Esophagus muscularis mucosa (tissue), 4 donors: ENCODE measurements at places on chromosomes 11 and 22. TPM values are rescaled to one million over a fixed set of nuclear protein-coding genes. Genes with fewer than 3 reads are reported as not detected.

- H3K27ac ChIP-seq, result no peak overlapping the region
- peaks cover 4% of the 10 kb centered on the region for H3K27me3 ChIP-seq
- no peaks in the 10 kb centered on the region for H3K36me3 ChIP-seq
- H3K4me1 ChIP-seq, result peaks cover 15% of the 10 kb centered on the region
These were observed 6.0 kb upstream of the KCNJ4 start for GRCh38 chr22:38461057-38461413.

DNA sequence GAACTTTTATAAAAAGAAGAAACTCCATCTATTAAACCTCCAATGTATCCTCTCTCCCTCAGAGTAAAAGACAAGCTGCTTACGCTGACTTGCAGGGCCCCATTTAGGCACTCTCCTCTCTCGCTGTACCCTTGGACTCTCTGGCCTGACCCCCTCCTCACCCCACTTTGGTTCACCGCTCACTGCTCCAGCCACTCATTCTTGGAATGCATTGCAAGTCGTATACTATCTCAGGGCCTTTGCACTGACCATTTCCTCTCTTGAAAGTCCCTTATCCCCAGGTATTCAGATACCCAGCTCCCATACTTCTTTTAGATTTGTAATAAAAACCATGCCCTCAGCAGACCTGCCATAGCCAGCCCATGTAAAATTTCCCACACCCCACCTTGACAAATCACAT, 139.6 kb downstream of the DBX1 start:
- no peak overlapping the region for H3K4me3 ChIP-seq
- no peaks in the 10 kb centered on the region for H3K27me3 ChIP-seq
- no peak for DNase-seq
- H3K4me1 ChIP-seq, result peaks cover 16% of the 10 kb centered on the region
- H3K36me3 ChIP-seq, result no peaks in the 10 kb centered on the region
- no peak overlapping the region for H3K27ac ChIP-seq

- no peak overlapping the region for H3K27ac ChIP-seq
- DNase-seq, result no peak
- no peak overlapping the region for H3K4me3 ChIP-seq
- H3K27me3 ChIP-seq, result no peaks in the 10 kb centered on the region
- H3K36me3 ChIP-seq, result peaks cover 10% of the 10 kb centered on the region
- no peaks in the 10 kb centered on the region for H3K4me1 ChIP-seq
These were observed 64.0 kb downstream of the CWC15 start for GRCh38 chr11:94909371-94909820.

DNA sequence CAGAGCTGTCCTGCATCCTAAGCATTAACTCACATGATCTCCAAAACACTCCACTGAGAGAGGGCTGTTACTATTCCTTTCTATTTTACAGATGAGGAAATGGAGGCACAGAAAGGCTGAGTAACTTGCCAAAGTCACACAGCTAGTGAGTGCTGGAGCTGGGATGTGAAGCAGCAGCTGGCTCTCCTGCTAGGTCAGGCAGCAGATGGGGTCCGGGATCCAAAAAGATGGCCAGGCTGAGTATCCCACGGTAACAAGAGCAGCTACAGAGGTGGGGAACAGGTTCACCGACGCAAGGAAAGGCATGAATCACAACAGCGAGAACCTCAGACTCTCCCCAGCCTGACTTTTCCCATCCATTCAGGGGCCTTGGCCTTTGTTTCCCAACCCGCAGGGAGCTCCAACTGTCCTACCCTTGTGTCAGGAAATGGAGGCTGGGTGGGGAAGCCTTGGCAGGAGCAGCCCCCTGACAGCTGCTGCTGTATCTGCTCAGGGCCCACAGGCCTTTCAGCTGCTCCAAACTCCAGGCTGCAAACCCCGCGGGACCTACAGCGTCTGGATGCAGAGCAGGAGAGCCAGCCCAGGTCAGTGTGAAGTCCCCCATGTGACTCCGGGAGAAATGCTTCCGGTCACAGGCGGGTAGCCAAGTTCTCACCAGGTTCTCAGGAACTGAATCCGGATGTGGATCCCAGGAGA, 29.5 kb downstream of the DKK3 start:
- peaks cover 90% of the 10 kb centered on the region for H3K4me1 ChIP-seq
- no peak for DNase-seq
- no peaks in the 10 kb centered on the region for H3K27me3 ChIP-seq
- H3K27ac ChIP-seq, result peak overlapping the region; percentile 85

DNA sequence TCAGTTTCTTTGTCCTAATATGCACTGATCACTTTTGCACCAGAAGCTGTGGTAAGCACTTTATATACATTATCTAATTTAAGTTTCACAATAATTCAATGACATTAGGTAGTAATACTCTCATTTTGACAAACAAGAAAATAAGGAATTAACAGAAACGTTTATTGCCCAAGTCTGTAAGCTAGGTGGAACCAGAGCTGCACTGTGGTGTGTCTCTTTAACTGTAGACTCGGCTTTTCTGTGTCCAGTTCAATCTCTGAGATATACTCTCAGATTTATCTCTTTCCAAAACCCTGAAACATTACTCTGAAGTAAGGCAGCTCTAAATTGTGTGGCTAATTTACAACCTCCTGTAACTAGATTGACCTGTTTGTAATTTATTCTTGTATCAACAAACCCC, 101.1 kb downstream of the MUC15 start:
- H3K27me3 ChIP-seq, result no peaks in the 10 kb centered on the region
- H3K27ac ChIP-seq, result no peak overlapping the region
- no peaks in the 10 kb centered on the region for H3K36me3 ChIP-seq
- no peak overlapping the region for H3K4me3 ChIP-seq
- DNase-seq, result no peak

DNA sequence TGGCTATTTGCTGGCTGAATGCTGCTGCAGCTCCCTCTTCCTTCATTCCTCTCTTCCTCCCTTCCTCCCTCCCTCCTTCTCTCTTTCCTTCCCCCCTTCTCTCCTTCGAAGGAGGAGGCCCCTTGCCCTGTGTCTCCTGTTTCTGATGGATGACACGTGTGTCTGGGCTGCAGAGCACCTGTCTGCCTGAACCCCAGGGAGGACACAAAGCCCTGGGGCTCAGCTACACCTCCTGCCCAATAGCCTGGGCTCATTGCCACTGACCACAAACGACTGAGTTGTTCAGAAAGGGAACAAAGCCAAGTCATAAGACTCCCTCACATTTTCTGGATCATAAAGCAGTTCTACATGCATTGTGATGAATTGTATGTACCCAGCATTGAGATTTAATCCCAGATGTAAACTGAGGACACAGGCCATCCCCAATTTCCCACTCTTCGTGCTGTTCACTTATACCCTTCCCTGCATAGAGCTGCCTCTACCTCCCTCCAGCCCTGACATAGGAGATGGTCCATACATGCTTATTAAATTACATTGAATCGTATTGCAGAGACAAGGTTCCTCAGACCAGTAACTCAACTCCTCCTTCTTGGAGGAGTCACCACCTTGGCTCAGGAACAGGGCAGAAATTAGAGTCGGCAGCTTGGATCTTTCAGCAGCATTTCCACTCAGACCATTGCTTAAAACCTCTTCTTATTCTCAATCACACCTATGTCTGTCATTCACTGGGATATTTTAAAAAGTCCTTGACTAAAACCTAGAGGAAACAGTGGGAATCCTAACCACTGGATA, 1.2 kb downstream of the CSRP3 start:
- H3K4me3 ChIP-seq, result no peak overlapping the region
- DNase-seq, result no peak
- H3K27me3 ChIP-seq, result no peaks in the 10 kb centered on the region
- H3K4me1 ChIP-seq, result no peaks in the 10 kb centered on the region
- H3K36me3 ChIP-seq, result no peaks in the 10 kb centered on the region

DNA sequence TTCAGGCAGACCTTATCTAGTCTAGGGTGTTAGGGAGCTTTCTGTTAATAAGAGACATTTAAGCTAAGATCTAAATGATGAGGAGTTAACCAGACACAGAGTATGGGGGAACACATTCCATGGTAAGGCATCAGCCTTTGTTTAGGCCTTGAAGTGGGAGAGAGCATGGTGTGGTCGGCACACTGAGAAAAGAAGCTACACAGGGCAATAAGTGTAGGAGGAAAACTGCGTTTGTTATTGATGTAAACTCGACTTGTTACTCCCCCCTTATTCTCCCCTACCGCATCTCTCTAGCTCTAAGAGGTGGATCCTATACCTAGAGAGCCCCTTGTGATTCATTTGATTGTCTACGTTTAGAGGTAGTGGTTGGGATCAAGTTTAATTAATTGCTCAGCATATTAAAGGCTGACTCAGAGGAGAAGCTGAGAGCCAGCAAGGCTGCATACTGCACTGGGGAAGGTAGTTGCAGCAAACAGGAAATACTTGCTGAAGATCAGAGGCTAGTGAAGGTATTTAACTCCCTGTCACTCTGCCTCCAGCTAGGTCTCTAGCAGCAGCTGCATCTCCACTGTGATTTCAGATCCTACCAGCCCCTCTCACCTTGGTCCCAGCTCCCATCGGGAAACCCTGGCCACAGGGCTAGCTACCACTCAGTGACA, 86.8 kb upstream of the TEAD1 start:
- H3K27me3 ChIP-seq, result no peaks in the 10 kb centered on the region
- no peak overlapping the region for H3K27ac ChIP-seq
- peaks cover 22% of the 10 kb centered on the region for H3K4me1 ChIP-seq

DNA sequence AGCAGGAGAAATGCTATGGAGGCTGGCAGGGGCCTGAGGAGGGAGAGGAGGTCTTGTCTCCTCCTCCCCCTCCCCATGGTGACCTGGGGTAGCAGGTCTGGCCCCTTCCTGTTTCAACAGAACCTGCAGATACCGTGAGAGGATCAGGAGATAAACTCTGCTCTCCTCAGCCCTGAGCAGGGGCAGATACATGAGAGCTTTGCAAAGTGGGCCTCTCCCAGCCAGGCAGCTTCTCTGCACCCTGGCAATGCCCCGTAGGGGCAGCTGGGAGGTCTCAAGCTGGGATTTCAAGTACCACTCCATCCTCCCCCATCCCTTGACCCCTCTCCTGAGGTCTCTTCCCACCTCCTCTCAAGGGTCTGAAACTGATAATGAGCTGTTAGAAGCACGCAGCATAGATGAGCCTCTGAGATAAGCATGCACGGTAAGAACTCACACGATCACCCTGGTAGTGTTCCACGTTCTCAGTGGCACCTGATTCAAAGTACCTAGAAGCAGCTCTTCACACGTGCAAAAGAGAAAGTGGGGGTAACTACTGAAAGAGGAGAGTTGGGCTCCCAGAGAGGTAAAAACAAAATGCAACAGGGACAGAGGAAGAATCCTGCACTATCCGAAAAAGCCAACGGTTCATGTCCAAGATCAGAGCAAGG, 4.9 kb upstream of the CCDC86 start:
- H3K4me1 ChIP-seq, result peaks cover 17% of the 10 kb centered on the region
- H3K36me3 ChIP-seq, result no peaks in the 10 kb centered on the region
- H3K27me3 ChIP-seq, result no peaks in the 10 kb centered on the region
- no peak overlapping the region for H3K4me3 ChIP-seq
- no peak overlapping the region for H3K27ac ChIP-seq
- no peak for DNase-seq

GRCh38 chr11:20308601-20309000, 54.9 kb upstream of the HTATIP2 start:
- no peak overlapping the region for H3K27ac ChIP-seq
- no peaks in the 10 kb centered on the region for H3K4me1 ChIP-seq
- H3K36me3 ChIP-seq, result no peaks in the 10 kb centered on the region
- no peaks in the 10 kb centered on the region for H3K27me3 ChIP-seq
- no peak overlapping the region for H3K4me3 ChIP-seq

DNA sequence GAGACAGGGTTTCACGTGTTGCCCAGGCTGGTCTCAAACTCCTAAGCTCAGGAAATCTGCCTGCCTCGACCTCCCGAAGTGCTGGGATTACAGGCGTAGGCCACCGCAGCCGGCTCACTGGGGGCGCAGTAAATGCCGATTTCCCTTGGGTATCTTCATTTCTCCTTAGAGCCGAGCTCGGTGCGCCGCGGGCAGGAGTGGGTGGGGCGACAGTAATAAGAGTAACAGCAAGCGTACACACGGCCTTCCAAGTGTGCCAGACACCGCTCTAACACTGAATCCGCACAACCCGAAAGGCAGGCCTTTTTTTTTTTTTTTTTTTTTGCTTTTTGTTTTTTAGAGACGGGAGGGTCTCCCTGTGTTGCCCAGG, 500 bp upstream of the ADSL start:
- DNase-seq, result no peak
- H3K4me3 ChIP-seq, result peak overlapping the region; percentile 67
- peaks cover 32% of the 10 kb centered on the region for H3K4me1 ChIP-seq
- peak overlapping the region; percentile 86 for H3K27ac ChIP-seq
- no peaks in the 10 kb centered on the region for H3K27me3 ChIP-seq

DNA sequence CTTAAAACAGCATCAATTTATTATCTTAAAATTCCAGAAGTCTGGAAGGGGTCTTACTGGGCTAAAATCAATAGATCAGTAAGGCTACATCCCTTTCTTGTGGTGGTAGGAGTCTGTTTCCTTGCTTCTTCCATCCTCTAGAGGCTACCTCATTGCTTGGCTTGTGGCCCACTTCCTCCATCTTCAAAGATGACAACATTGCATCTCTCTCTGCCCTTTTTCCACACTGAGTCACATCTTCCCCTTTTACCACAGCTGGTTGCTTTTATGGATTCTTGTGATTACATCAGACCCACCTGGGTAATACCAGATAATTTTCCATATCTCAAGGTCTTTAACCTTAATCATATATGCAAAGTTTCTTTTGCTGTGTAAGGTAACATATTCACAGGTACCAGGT, 60.9 kb downstream of the GRIA4 start:
- no peak overlapping the region for H3K27ac ChIP-seq
- H3K4me3 ChIP-seq, result no peak overlapping the region
- DNase-seq, result no peak
- H3K4me1 ChIP-seq, result no peaks in the 10 kb centered on the region
- H3K36me3 ChIP-seq, result no peaks in the 10 kb centered on the region
- H3K27me3 ChIP-seq, result no peaks in the 10 kb centered on the region

DNA sequence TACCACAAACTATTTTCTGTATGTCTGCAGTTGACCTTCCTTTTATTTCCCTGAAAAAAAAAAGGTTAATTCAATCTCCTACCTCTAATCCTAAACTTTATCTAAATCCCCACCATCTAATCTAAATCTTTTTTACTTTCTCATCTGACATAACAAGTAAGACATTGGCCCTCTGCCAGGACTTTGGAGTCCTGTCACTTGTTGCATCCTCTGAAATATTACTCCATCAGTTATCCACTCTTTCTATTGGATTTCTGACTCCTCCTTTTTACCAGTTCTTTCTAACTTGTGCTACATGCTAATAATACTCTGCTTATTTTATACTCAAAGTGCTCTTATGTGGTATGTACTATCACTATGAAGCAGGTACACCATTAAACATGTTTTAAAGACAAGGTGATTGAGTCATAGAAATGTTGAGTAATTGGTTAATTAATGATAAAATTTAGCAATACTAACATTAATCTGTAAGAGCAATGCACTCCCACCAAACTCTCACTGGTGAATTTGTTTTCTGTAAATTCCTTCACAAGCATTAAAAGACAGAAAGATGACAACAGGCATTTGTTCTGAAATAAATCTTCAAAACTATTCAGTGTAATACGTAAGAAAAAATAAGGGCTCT, 914.2 kb upstream of the RAG2 start:
- H3K4me1 ChIP-seq, result no peaks in the 10 kb centered on the region
- H3K27ac ChIP-seq, result no peak overlapping the region
- no peak for DNase-seq

GRCh38 chr11:20448834-20449233, 61.3 kb downstream of the PRMT3 start:
- H3K4me1 ChIP-seq, result no peaks in the 10 kb centered on the region
- H3K36me3 ChIP-seq, result no peaks in the 10 kb centered on the region
- no peak for DNase-seq
- no peak overlapping the region for H3K4me3 ChIP-seq
- no peaks in the 10 kb centered on the region for H3K27me3 ChIP-seq

The OOSP4B gene
- total RNA-seq, result not detected

The RIMBP3C gene
- total RNA-seq, result not detected

The LARGE1 gene
- total RNA-seq, result 30.3 TPM
